ENCODE measurements at places on chromosomes 11 and 22.

DNA sequence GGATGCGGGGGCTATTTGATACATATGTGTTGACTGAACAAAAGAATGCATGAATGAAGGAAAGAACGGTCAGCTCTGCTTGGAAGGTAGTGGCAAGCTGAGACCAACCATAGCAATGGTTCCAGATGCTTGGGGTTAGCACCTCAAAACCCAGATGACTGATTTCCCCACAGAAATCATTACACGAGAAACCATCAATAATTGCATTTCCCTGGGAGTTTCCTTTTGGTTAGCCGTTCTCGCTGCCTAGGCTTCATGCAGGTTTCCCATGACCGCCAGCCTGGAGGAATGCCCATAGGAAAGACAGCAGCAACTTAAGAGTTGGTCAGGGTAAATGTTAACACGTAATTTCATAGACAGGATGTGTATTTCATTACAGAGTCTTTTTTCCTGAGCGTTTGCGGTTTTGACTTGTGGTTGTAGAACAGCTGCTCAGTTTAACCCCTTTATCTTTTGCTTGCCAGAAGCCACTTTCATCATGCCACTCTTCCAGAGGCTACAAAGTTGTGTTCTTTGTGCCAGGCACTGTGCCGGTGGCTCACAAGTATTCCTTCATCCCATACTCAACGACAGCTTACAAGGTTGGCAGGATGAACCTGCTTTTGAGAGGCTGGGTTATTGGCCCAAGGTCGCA is 2.8 kb downstream of the IL17RA start:
- DNase-seq, result no peak

GRCh38 chr22:47030143-47030661 is 267.8 kb downstream of the TBC1D22A start:
- no peak for DNase-seq

GRCh38 chr22:19204640-19205039 is 26.1 kb upstream of the SLC25A1 start:
- no peak for DNase-seq

- DNase-seq, result no peak
Observed at GRCh38 chr11:61959678-61960077, 7.8 kb downstream of the FTH1 start.

GRCh38 chr11:13052130-13052571 is 43.0 kb downstream of the RASSF10 start:
- no peak for DNase-seq

DNA sequence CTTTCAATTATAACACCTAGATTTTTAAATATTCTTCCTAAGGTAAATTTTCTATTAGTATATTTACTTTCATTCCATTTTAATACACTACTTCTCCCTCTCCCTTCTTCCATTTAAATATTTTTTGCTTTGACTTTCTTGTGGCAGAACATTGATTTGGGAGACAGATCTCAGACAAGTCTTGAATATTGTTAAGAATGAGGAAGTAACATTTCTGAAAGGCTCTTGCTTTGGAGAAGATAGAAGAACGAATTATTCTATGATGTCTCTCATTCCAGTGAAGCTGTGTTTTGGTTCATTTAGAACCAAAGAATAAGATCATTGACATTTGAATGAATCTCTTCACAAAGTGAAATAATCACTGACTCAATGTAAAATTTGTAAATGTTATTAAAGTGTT is 2.4 kb downstream of the IPO7 start:
- no peak for DNase-seq
